ENCODE measurements at places on chromosomes 2 and 18. TPM values are rescaled to one million over a fixed set of nuclear protein-coding genes. Genes with fewer than 3 reads are reported as not detected.
A peak's percentile ranks its signal among the peaks of the same experiment; 100 is the strongest.

- DNase-seq: no peak
Measured at GRCh38 chr2:529424-529823, 147.8 kb downstream of the TMEM18 start.

The WDPCP gene
- 11.0 TPM for total RNA-seq

DNA sequence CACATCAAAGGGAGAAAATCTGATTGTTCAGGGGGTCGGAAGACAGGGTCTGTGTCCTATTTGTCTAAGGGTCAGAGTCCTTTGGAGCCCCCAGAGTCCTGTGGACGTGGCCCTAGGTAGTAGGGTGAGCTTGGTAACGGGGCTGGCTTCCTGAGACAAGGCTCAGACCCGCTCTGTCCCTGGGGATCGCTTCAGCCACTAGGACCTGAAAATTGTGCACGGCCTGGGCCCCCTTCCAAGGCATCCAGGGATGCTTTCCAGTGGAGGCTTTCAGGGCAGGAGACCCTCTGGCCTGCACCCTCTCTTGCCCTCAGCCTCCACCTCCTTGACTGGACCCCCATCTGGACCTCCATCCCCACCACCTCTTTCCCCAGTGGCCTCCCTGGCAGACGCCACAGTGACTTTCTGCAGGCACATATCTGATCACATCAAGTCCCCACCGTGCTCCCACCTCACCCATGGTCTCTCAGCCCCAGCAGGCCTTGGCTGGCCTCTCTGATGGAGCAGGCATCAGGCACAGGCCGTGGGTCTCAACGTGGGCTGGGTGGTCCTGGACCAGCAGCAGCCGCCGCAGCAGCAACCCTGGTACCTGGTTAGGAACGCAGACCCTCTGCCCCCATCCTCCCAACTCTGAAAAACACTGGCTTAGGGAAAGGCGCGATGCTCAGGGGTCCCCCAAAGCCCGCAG is 3.8 kb downstream of the PROC start:
- DNase-seq: no peak

GRCh38 chr2:228599781-228600180 is 418.3 kb upstream of the SPHKAP start:
- no peak for DNase-seq

The GRHL1 gene
- total RNA-seq: 6.0 TPM

- peak; percentile 20 for DNase-seq
Measured at GRCh38 chr2:222877556-222878300, 16.9 kb downstream of the ACSL3 start.

The IL18R1 gene
- 1.2 TPM for total RNA-seq

DNA sequence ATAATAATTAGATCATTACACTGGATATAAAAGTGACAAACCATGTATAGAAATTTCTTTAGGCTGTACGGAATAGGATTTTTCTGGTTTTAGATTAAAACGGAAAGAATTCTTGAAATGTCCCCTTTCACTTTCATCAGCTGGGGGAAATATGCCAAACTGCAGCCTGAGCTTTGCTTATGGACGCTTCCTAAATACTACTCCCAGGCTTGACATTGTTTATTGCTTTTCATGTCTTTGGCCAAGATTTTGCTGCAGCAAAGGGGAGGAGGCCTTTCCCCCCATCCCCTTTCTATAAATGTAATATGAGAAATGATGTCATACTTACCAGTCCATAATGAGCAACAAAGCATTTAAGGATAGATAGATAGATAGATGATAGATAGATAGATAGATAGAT is 158.4 kb downstream of the MAP2 start:
- DNase-seq: no peak

GRCh38 chr2:234289834-234290590 is 206.9 kb downstream of the ARL4C start:
- DNase-seq: peak; percentile 91

DNA sequence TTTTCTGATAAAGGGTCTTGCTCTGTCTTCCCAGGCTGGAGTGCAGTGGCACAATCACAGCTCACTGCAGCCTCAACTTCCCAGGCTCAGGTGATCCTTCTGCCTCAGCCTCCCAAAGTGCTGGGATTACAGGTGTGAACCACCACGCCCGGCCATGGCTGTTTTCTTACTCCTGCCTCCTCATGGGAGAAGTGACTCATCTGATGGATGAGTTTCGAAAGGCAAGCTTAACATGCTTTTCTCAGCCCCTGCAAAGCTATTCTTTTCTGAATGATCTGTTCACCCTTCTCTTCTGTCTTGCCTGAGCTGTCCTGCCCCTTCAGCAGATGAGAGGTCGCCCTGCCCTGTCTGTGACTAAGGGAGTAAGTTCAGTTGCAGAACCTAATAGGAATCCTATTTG is 929 bp upstream of the CREG2 start:
- DNase-seq: peak; percentile 88

- peak; percentile 15 for DNase-seq
Measured at GRCh38 chr2:56369316-56369715, 185.5 kb downstream of the CCDC85A start.

- no peak for DNase-seq
Measured at GRCh38 chr18:9726175-9726574, 18.1 kb downstream of the RAB31 start.

DNA sequence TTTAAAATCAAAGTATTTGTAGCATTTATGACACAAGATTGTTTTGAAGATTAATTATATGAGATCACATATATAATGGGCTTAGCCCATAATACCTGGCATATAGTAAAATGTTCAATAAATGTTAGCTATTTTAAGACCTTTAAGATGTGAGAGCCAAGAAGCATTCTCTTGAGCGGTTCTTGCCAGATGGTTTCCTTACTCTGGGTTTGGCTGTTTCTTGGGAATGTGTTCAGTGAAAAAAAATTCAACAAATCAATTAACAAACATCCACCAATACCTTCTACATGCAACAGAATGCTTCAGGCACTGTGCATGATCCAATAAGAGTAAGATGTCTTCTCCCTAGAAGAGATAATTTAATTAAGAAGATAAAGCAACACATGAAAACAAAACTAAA is 230.4 kb downstream of the CMPK2 start:
- DNase-seq: no peak

- no peak for DNase-seq
Measured at GRCh38 chr18:44516450-44516849, 164.2 kb upstream of the SETBP1 start.

- DNase-seq: peak; percentile 48
Measured at GRCh38 chr2:133040170-133040569, 370.2 kb upstream of the LYPD1 start.

The SLC30A3 gene
- total RNA-seq: 0.17 TPM

- peak; percentile 39 for DNase-seq
Measured at GRCh38 chr2:96928277-96928781, 58.1 kb downstream of the FAM178B start.

DNA sequence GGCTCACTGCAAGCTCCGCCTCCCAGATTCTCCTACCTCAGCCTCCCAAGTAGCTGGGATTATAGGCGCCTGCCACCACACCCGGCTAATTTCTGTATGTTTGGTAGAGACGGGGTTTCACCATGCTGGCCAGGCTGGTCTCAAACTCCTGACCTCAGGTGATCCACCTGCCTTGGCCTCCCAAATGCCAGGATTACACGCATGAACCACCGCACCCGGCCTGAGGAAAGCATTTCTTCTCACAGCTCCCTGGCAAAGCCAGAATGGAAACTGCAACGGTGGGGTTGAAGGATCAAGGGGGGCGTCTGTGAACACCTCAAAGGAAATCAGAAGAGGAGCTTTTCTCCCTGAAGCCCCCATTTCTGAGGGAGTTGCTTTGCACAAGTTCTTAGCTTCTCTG is 11.2 kb upstream of the TEX51 start:
- no peak for DNase-seq

- no peak for DNase-seq
Measured at GRCh38 chr18:8011906-8012305, 444.8 kb downstream of the PTPRM start.

DNA sequence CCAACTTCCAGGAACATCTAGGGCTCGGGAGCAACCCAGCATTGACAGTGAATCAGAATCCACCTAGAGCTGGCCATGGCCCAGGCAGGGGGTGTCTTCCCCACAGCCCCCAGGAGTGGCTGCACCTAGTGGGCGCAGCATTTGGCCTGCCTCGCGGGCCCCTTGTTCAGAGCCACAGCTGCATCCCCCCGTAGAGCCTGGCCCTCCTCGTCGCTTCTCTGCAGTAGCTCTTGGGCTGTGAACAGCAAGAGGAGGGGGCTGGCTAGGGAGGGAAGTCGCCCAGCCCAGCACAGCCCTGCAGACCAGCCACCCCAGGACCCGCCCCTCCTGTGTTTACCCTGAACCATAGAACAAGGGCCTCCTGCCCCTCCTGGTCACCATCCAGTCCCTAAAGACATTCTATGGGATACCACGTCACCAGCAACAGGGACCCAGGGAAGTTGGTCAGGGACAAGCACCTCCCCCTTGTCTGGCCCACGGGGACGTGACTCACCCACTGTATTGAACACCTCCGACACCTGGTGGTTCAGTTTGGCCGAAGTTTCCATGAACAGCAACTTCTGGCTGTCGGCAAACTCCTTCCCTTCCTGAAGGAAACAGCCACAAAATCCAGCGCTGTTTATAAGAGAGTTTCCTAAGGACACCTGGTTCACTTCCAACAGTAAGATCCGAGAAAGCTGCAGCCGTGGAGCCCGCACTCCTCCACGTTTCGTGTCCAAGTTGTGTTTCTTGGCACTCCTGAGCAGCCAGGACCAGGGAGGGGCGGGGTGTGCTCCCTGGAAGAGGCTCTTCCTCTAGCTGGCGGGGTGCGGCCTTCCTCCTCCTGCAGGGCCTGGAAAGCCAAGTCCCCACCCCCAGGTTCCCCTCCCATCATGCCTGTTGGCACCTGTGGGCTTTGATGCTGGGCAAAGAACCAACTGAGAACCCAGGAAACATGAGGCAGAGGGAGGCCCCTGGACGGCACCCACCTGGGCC is 8.8 kb downstream of the PRLH start:
- DNase-seq: peak; percentile 78
